Activated CD8-positive, alpha-beta memory T cell treated with anti-CD3 and anti-CD28 coated beads, Interleukin-2, amount 10 ng/mL, durations not matched to agents 7 days and 5 days (primary cell): ENCODE measurements at places on chromosomes 7 and 10. TPM values are rescaled to one million over a fixed set of nuclear protein-coding genes. Genes with fewer than 3 reads are reported as not detected.

COPG2 gene
- 21.1 TPM for total RNA-seq

LIPF gene
- not detected for total RNA-seq

SORBS1 gene
- total RNA-seq = 0.89 TPM

WNT16 gene
- not detected for total RNA-seq

GRCh38 chr7:90797596-90797995 is 201.5 kb downstream of the CDK14 start:
- no peak overlapping the region for H3K4me3 ChIP-seq
- no peaks in the 10 kb centered on the region for H3K27me3 ChIP-seq
- H3K4me1 ChIP-seq = no peaks in the 10 kb centered on the region

DNA sequence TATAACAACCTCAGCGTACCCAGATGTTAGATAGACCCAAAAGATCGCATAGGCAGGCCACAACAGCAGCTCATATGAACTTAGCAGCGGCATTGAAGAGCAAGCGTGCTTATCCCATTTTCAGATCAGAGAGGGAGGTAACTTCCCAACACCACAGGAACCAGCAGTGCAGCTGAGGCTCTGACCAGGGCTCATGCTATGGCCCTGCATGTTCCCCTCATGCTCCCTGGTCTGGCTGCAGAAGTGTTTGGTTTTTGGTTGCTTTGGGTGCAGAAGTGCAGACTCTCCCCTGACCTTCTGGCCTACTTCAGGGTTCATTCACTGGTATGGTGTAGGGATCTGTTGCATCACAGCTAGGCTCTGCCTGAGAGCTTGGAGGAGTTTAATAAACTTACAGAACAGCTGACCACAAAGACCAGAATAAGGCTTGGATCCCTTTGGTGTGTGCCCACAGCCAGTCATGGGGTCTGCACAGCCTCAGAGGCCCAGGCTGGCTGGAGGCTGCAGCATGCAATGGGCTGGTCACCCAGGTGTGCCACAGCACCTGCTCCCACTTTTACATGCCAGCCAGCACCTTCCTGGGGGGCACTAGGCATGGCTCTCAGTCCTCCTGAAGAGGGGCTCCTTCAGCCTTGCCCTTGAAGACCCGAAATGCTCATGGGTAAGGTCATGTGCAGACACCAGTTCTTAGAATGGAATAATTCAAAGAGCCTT is 9.1 kb upstream of the CXCL12 start:
- H3K4me3 ChIP-seq = no peak overlapping the region
- no peaks in the 10 kb centered on the region for H3K36me3 ChIP-seq
- no peaks in the 10 kb centered on the region for H3K27me3 ChIP-seq
- DNase-seq = peak; percentile 36

DNA sequence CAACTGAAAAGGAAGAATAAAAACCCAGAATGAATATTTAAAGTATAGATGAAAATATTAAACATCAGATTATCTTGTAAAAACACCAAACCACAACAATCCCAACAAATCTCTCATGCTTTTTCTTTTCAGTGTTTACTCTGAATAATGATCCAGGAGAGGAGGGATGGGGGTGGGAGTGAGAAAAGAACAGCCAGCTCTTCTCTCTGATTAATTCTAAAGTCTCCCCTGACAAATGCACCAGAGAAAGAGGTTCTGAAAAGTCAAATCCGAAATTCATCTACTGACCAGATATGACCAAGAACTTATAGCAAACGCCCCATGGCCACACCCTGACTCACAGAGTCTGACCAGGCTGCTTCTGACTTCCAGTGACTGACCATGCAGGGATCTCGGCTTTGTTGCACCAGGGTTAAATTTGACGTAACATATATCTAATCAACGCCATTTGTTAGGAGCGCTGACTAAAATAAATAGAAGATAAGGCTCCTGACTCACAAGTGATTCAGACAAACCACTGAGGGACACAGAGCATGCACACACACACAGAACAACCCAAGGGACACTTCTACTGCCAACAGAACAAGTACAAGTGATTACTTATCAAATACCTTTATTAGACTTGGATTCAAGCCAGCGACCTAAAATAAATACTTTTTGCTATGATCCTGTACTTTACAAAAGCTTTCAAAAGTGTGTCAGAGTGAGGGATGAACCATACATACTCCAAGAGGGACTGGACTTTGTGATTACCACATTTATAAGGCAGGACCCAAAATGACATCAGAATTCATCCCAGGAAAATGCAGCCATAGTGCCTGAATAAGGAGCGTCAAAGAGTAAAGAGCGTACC is 9.3 kb upstream of the SPOCK2 start:
- H3K36me3 ChIP-seq = peaks cover 27% of the 10 kb centered on the region
- peaks cover 32% of the 10 kb centered on the region for H3K4me1 ChIP-seq
- no peak overlapping the region for H3K4me3 ChIP-seq
- H3K27ac ChIP-seq = no peak overlapping the region
- no peak for DNase-seq
- H3K27me3 ChIP-seq = no peaks in the 10 kb centered on the region

- H3K36me3 ChIP-seq = no peaks in the 10 kb centered on the region
- no peaks in the 10 kb centered on the region for H3K4me1 ChIP-seq
- no peak overlapping the region for H3K27ac ChIP-seq
- H3K4me3 ChIP-seq = no peak overlapping the region
- DNase-seq = no peak
These were observed 342.1 kb downstream of the BMPER start for GRCh38 chr7:34247468-34247867.

DNA sequence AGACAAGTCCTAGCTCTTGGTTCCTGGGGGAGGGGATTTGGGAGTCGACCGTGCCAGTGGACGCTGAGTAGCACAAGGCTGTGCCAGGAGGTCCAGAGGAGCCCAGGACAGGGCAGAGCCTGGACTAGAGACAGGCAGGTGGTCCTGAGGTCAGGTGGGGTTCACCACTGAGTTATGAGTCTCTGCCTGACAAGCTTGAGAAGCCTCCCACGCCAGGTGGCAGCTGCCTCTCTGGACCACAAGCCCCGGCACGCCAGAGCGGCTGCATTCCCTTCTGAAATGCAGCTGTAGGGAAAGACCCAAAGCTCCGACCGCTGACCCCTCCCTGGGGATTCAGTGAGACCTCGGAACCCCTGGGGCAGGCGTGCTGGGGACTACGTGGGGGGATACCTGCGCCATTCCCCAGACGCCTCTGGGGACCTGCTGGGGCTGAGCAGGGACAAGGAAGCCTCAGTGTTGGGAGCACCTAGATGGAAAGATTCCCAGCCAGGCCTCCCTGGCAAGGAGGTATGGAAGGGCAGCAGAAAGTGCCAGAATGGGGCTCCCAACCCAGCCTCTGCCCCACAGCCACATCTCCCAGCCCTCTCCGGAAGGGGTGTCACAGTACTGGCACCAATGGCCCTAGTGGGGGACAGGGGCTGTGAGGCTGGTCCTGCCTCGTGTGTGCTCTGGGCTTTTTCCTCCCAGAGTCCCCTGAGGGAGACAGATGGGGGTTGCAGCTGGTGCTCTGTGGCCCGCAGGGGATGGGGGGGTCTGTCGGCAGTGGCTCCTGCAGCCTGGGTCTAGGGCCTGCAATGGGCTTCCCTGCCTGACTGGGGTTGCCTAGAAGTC is 29.0 kb downstream of the PDGFA start:
- H3K4me1 ChIP-seq = no peaks in the 10 kb centered on the region
- no peak for DNase-seq
- peaks cover 15% of the 10 kb centered on the region for H3K27me3 ChIP-seq
- no peak overlapping the region for H3K27ac ChIP-seq
- H3K36me3 ChIP-seq = no peaks in the 10 kb centered on the region

DNA sequence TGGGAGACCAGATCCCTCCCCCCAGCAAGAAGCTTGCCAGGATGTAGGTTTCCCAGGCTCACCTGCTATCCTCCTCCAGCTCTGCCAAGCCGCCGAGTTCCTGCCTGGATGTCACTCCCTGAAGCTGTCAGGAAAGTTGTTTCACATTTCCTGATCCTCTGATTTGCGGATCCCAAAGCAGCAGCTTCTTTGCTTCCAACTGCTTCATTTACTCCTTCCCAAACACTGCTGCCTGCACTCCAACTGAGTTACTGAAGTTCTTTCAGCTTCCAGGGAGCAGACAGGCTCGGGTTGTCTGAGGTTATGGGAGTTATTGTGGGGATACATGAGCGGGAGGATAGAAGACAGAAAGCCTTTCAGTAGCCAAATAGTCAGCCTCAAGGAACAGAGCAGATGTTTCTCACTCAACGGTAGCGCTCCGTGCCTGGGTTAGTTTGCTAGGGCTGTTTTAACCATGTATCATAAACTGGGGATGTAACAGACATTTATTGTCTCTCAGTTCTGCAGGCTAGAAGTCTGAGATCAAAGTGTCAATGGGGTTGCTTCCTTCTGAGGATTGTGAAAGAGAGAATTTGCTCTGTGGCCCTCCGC is 516.0 kb downstream of the REEP3 start:
- no peak overlapping the region for H3K27ac ChIP-seq
- peaks cover 4% of the 10 kb centered on the region for H3K4me1 ChIP-seq
- DNase-seq = no peak
- no peak overlapping the region for H3K4me3 ChIP-seq
- H3K27me3 ChIP-seq = peaks cover 12% of the 10 kb centered on the region

DNA sequence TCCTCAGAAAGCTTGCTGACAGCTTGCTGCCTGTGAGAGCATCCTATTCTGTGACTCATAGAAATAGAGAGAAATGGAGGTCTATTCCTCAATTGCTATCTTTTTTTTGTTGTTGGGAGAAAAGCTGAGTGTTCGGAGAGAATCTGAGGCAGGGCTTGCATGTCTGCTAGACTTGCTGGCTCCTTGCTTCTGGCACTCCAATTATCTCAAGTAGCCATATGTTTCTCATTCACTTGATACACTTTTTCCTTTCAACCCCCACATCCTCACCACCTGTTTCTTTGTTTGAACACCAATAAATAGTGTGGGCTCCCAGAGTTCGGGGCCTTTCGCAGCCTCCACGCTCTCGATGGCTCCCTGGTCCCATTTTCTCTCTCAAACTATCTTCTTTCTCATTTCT is 172.2 kb downstream of the SH2D4B start:
- peaks cover 8% of the 10 kb centered on the region for H3K27me3 ChIP-seq
- H3K27ac ChIP-seq = no peak overlapping the region
- H3K4me3 ChIP-seq = no peak overlapping the region
